ENCODE measurements at places on chromosomes 1 and 21.

- no peak for DNase-seq
These were observed 2.4 kb upstream of the IBA57 start for GRCh38 chr1:228163007-228163753.

DNA sequence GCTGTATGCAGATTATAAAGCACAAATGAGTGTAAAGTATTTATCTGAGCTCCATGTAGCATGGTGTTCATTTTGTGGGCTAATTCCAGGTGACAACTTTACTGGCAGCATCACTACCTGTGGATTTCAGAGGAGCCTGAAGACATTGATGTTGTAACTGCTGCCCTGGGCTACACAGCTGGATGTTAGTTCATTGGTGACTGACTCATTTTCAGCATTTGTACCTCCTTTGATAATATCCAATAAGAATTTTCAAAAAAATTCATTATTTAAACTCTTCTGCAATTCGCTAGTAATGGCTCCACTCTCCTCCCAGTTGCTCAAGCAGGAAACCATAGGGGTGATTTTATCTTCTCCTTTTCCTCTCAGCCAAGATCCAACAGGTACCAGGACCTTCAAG, 37.3 kb upstream of the HSD3B1 start:
- DNase-seq, result no peak

DNA sequence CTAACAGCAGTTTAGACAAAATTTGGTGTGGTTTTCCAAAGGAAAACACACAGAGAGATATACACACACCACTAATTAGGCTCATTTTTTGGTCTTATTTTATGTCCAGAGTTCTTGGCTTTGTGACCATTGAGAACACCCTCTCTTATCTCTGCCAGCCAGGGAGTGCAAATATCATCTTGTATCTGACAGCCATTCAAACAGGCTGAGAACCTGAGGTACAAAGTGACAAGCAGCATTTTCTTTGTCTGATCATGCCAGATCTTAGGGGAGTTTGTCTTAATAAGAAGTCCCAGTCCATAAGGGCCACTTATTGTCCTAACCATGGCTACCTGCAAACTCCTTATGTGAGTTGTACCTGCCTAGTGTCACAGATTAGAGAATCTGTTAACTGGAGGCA, 1165.2 kb downstream of the BRINP3 start:
- DNase-seq, result peak; percentile 26

- DNase-seq, result no peak
These were observed 26.4 kb downstream of the USP48 start for GRCh38 chr1:21756393-21757089.

GRCh38 chr1:245263529-245264095, 108.8 kb downstream of the KIF26B start:
- DNase-seq, result no peak
